ENCODE measurements at places on chromosomes 2 and 18.
A peak's percentile ranks its signal among the peaks of the same experiment; 100 is the strongest.

DNA sequence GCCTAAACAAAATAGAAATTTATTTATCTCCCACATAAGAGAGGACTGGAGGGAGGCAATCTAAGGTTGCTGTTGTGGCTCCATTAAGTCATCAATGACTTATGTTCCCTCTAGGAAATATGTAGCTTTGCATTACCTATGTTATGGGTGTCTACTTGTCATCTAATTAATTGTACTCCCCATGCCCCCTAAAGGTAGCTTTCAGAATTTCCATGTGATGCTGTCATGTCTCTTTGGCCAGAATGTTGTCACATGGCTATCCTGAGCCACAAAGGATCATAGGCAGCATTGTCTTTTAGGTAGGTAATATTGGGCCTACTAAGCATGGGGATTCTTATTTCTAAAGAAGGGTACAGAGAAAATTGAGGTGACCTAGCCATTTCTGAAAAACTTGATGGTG is 935.6 kb upstream of the FANCL start:
- no peaks in the 10 kb centered on the region for H3K27me3 ChIP-seq
- no peak overlapping the region for H3K4me3 ChIP-seq
- H3K36me3 ChIP-seq = no peaks in the 10 kb centered on the region
- DNase-seq = no peak
- H3K27ac ChIP-seq = no peak overlapping the region

- no peaks in the 10 kb centered on the region for H3K4me1 ChIP-seq
- H3K27me3 ChIP-seq = no peaks in the 10 kb centered on the region
- DNase-seq = peak; percentile 58
- H3K27ac ChIP-seq = no peak overlapping the region
- no peak overlapping the region for H3K4me3 ChIP-seq
- H3K36me3 ChIP-seq = no peaks in the 10 kb centered on the region
Observed at GRCh38 chr2:128638341-128639119, 319.9 kb upstream of the HS6ST1 start.

GRCh38 chr2:13227578-13227977 is 510.8 kb downstream of the TRIB2 start:
- no peak for DNase-seq
- no peak overlapping the region for H3K4me3 ChIP-seq
- no peaks in the 10 kb centered on the region for H3K36me3 ChIP-seq
- H3K27me3 ChIP-seq = no peaks in the 10 kb centered on the region
- H3K4me1 ChIP-seq = no peaks in the 10 kb centered on the region

DNA sequence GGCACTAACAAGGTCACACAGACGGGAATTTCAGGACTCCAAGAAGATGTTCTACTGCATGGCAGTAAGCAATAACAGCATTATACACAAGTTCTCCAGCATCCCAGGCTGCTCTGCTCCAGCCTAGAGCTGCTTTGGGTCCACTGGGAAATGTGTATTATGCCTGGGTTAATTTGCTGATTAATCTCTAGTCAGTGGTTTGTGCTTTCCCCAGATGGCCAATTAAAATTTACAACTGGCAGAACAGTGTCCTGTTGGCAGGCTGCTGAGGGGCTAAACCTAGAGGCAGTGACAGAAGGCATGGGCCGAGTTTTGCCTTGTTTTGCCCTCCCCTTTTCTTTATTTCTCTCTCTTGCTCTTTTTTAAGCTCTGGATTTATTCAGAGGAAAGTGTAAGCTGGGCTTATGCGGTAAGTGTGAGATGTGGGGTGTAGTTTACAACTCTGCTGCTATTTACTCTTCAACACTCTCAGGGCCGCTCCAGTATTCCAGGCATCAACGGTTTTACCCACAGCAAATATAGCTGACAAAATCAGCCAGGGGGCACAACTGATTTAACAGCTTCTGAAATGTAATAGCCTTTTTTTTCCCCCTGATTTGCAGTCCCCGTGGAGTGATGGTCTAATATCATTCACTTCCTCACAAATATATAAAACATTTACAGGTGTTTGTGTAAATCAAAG is 348.0 kb downstream of the GPD2 start:
- H3K27ac ChIP-seq = peak overlapping the region; percentile 58
- no peaks in the 10 kb centered on the region for H3K36me3 ChIP-seq
- no peak for DNase-seq
- H3K4me1 ChIP-seq = no peaks in the 10 kb centered on the region

DNA sequence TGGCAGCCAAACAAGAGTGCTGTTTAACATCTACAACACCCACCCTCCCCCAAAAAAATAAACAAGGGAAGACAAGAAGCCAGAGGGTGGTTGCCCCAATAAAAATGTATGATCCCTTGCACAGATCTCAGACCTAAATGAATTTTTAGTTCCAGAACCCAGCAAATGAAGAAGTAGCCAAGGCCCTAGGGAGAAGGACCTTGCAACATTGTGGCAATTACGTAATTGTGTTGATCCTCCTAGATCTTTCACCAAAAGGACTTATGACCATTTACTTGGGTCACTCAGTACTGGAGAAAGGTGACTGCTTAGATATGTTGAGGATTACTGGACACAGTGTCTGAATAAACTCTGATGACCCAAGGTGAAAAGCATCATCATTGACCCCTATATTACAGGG is 1393.8 kb downstream of the LRP1B start:
- H3K4me1 ChIP-seq = no peaks in the 10 kb centered on the region
- H3K27ac ChIP-seq = no peak overlapping the region
- H3K4me3 ChIP-seq = no peak overlapping the region
- H3K27me3 ChIP-seq = no peaks in the 10 kb centered on the region

DNA sequence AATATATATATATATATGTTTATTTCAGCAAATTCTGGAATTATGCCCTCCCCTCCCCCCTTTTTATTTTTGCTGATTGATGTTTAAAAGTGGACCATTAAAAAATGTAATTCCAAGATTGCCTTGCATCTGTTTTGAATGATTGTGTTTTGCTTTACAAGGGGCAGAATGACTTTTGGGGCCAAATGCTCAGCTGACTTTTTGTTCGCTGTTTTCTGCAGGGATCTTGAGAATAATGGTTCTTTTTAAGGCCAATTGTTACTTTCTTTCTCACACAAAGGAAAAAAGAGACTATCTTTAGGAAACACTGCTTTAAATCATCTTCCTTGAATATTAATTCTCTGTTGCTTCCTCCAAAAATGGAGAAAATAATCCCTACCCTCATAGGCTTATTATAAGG is 95.9 kb downstream of the FMNL2 start:
- no peaks in the 10 kb centered on the region for H3K27me3 ChIP-seq
- DNase-seq = no peak
- H3K36me3 ChIP-seq = no peaks in the 10 kb centered on the region
- no peak overlapping the region for H3K4me3 ChIP-seq
- peaks cover 16% of the 10 kb centered on the region for H3K4me1 ChIP-seq

DNA sequence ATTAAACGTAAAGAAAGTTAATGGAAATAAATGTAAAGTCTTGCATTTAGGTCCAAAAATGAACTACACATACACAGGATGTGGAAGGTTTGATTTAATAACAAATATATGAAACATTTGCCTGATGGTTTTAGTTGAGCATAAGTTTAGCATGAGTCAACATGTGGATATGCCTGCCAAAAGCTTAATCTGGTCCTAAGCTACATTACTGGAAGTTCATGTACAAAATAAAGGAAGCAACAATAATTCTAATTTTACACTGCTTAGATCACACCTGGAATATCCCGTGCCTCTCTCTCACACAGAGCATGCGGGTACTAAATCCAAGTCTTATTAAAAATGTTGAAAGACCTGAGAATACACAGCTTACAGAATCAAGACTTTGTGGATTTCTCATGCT is 276.5 kb upstream of the NRP2 start:
- peaks cover 18% of the 10 kb centered on the region for H3K4me1 ChIP-seq
- DNase-seq = no peak
- no peaks in the 10 kb centered on the region for H3K27me3 ChIP-seq

GRCh38 chr2:84556190-84556589 is 39.9 kb downstream of the DNAH6 start:
- H3K4me1 ChIP-seq = no peaks in the 10 kb centered on the region
- H3K27ac ChIP-seq = no peak overlapping the region
- H3K4me3 ChIP-seq = no peak overlapping the region
- DNase-seq = no peak

- no peak for DNase-seq
- H3K27me3 ChIP-seq = no peaks in the 10 kb centered on the region
- no peak overlapping the region for H3K27ac ChIP-seq
- no peak overlapping the region for H3K4me3 ChIP-seq
- no peaks in the 10 kb centered on the region for H3K4me1 ChIP-seq
Observed at GRCh38 chr2:158546412-158547144, 89.8 kb downstream of the PKP4 start.

GRCh38 chr2:227153758-227154486 is 10.1 kb downstream of the COL4A4 start:
- H3K36me3 ChIP-seq = no peaks in the 10 kb centered on the region
- DNase-seq = peak; percentile 74
- peaks cover 13% of the 10 kb centered on the region for H3K4me1 ChIP-seq

GRCh38 chr2:51263951-51264350 is 232.0 kb upstream of the NRXN1 start:
- H3K27ac ChIP-seq = no peak overlapping the region
- no peaks in the 10 kb centered on the region for H3K27me3 ChIP-seq
- H3K4me1 ChIP-seq = no peaks in the 10 kb centered on the region
- no peak for DNase-seq

GRCh38 chr2:36351291-36351690 is 4.3 kb upstream of the CRIM1 start:
- no peak overlapping the region for H3K4me3 ChIP-seq

DNA sequence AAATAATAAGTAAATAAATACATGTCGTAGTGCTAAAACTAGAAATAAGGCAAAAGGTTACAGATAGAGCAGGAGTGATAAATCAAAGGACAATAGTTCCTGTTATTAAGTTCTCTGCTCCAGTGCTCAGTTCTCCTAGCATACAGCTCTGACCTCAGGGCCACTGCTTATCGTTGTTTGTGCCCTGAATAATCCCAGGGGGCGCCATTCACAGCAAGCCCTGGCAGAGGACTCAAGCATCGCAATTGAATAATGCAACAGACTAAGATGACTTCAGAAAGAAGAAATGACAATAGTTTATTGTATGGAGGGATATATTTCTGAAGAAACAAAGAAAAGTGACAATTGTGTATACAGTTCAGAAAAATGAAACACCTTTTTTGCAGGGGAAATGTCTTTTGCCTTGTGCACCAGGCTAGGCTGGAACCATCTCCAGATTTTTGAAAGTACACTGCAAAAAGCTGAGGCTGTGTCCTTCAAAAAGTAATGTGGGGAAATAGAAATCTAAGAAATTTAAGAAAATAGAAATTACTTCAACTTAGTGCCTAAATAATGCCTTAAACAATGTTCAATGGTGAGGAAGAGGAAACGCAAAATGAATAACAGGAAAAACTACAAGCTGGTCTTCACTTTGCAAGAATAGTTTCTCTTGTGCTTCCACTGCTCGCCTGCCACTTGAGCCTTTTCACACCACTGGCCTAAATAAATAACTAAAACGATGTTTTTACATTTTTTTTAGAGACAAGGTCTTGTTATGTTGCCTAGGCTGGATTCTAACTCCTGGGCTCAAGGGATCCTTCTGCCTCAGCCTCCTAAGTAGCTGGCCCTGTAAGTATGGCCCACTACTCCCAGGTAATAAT is 19.0 kb upstream of the CCNYL1 start:
- no peak overlapping the region for H3K27ac ChIP-seq
- H3K4me1 ChIP-seq = no peaks in the 10 kb centered on the region
- no peaks in the 10 kb centered on the region for H3K27me3 ChIP-seq
- H3K36me3 ChIP-seq = no peaks in the 10 kb centered on the region
- no peak overlapping the region for H3K4me3 ChIP-seq
- peak; percentile 62 for DNase-seq

- H3K27me3 ChIP-seq = no peaks in the 10 kb centered on the region
- no peak overlapping the region for H3K4me3 ChIP-seq
- H3K27ac ChIP-seq = no peak overlapping the region
- peaks cover 3% of the 10 kb centered on the region for H3K4me1 ChIP-seq
- H3K36me3 ChIP-seq = no peaks in the 10 kb centered on the region
- DNase-seq = no peak
Observed at GRCh38 chr2:96135171-96135570, 3.1 kb downstream of the ASTL start.

DNA sequence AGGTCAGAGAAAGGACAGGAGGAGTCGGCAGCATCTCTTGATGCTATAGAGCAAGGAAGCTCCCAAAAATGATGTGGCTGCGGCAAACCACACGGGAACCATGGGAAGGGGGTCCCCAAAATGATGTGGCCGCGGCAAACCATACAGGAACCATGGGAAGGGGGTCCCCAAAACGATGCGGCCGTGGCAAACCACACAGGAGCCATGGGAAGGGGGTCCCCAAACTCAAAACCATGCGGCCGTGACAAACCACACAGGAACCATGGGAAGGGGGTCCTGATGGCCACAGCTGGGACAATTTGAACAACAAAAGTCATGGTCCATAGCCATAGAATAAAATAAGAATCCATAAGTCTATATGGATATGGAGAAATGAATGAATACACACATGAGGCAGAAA is 58.4 kb upstream of the GLI2 start:
- H3K4me1 ChIP-seq = peaks cover 4% of the 10 kb centered on the region
- no peaks in the 10 kb centered on the region for H3K36me3 ChIP-seq
- no peak overlapping the region for H3K4me3 ChIP-seq
- no peak overlapping the region for H3K27ac ChIP-seq
- DNase-seq = no peak

DNA sequence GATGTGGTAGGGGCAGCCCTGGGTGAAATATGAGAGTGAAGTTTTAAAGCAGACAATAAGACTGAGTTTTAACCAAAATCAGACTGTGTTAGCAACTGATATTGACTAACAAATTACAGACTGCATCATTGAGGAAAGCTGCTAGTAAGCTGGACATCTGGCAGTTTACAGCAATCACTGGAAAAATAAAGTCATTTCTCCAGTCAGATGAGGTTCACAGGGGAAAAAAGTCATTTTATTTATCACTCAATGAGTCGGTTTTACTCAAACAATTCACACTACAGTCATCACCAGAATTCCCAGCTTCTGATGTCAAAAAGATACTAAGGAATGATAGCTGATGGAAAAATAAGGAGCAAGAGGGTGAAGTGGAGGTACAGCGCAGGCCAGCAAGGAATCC is 10.5 kb upstream of the TMEM177 start:
- H3K4me1 ChIP-seq = no peaks in the 10 kb centered on the region
- no peak overlapping the region for H3K4me3 ChIP-seq
- no peak overlapping the region for H3K27ac ChIP-seq
- H3K36me3 ChIP-seq = no peaks in the 10 kb centered on the region
- DNase-seq = no peak

DNA sequence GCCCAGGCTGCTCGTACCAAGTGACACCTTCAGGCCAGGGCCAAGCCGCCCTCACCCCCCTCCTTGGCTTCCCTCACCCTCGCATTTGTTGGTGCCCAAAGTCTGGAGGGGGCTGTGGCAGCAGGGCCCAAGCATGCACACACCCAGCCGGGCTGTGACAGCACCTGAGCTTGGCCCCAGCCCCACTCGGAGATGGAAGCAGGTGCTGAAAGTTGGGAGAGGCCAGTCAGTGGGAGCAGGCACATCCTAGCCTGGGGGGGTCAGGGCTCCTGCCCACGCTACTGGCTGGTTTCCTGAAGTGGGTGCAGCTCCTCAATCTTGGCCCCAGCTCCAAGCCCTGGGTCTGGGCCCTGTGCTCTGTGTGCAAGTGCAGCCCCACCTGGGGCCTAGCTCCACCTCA is 228.0 kb downstream of the RDH14 start:
- H3K4me1 ChIP-seq = no peaks in the 10 kb centered on the region
- H3K4me3 ChIP-seq = no peak overlapping the region
- no peaks in the 10 kb centered on the region for H3K36me3 ChIP-seq
- DNase-seq = no peak
- no peaks in the 10 kb centered on the region for H3K27me3 ChIP-seq
- H3K27ac ChIP-seq = no peak overlapping the region

Measured in right atrium auricular region (tissue), 2 donors.